ENCODE measurements at places on chromosomes 2 and 18.
A peak's percentile ranks its signal among the peaks of the same experiment; 100 is the strongest.

- DNase-seq, result no peak
These were observed 46.8 kb upstream of the TTC21B start for GRCh38 chr2:166000401-166000800.

DNA sequence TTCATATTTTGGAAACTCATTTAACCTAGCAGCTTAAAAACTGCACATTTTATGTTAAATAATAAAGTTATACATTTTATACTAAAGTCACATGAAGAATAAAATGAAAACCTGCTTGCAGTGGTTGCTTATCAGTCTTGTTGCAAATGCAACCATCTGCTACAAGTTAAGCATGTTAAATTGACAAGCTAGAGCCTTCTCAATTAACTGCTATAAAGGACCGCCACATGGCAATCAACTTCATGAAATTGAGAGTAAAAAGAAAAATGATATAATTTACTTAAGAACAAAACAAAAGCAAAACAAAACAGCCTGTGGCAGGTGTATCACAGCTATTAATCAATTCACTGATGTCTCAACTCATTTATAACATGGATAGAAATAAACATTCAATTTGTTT lies 78.7 kb downstream of the RTTN start:
- DNase-seq, result no peak

DNA sequence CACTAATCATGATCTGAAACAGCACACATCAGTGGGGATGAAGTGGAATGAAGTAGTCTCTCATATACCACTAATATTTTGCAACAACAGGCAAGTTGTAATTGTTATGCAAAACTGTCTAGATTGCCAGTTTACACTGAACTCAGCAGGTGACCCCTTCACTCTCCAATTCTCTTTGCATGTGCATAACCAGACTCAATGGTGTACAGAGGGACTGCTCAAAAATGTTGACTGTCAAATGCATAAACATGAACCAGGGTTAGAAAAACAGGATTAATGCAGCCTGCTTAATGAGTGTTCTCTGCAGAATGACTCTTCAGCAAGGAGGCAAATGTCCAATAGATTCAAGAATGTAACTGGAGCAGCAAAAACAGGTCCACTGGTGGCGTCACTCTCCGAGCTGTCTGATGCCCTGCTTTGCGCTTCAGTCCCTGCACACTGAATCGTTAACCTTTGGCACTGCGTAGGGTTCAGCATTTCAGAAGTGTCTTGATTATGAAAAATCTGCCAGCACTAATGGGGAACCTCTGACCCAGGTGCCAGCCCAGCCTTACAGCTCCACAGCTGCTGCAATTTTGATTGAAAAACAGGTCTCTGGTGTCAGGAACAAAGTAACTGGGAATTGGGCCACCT lies 209.3 kb downstream of the TDRD15 start:
- DNase-seq, result no peak

DNA sequence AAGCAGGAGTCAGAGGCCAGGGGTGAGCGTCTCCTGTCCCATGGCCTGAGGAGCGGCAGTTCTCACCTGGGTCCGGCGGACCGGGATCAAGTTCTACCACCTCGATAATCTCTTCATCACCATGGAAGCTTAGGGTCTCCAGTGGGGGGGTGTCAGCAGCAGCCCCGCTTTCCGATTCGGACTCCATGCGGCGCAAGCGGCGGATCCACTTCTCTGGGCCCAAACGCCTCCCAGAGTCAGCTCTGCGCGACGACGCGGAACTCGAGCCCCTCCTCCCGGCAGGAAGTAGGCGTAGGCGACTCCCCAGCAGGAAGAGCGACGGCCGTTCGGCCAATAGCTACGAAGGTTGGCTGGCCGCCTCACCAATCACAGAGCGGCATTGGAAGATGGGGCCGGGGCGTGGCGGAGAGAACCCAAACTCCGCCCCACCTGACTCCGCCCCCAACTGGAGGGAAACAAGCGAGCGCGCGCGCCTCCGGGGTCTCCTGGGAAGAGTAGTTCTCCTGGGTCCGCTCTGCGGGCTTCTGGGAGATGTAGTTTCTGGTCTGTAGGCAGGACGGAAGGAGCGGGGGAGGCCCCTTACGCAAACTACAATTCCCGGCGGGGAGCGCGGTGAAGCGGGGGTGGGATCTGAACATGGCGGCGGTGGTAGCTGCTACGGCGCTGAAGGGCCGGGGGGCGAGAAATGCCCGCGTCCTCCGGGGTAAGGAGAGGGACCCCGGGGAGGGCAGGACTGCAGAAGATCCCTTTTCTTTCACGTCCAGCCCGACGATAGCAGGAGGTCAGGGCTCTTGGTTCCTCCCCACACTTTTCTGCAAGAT lies at the start of the genes AAMP and PNKD:
AAMP (minus strand) TSS at position 238 of the 821 bp plus-strand sequence; CDS start at position 187, 51 bp downstream.
PNKD (plus strand) TSS at position 620 of the 821 bp plus-strand sequence; CDS start at position 637, 17 bp downstream.
- peak; percentile 100 for DNase-seq

DNA sequence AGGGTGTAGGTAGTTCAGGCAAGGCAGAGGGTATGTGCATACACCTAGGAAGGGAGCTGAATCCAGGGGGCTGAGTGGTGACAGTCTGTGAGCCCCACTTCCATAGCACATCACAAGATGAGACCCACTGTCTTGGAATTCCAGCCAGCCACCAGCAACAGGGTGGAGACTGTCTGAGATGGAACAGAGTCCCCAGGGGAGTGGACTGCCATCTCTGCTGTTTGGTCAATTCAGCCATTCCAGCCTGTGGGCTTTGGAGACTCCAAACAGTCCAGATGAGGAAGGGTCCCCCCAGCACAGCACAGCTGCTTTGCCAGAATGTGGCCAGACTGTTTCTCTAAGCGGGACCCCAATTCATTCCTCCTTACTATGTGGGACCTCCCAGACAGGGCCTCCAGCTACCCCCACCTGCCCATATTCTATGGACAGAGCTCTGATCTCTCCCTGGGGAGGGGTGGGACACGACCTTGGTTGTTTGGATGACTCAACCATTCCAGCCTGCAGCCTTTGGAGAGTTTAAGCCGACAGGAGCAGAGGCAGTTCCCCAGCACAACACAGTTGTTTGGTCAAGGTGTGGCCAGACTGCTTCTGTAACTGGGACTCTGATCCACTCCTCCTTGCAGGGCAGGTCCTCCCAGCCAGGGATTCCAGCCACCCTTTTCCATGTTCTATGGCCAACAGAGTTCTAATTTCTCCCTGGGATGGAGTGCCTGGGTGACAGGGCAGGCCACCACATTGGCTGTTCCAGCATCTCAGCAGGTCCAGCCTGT lies 178.0 kb downstream of the RND3 start:
- no peak for DNase-seq

DNA sequence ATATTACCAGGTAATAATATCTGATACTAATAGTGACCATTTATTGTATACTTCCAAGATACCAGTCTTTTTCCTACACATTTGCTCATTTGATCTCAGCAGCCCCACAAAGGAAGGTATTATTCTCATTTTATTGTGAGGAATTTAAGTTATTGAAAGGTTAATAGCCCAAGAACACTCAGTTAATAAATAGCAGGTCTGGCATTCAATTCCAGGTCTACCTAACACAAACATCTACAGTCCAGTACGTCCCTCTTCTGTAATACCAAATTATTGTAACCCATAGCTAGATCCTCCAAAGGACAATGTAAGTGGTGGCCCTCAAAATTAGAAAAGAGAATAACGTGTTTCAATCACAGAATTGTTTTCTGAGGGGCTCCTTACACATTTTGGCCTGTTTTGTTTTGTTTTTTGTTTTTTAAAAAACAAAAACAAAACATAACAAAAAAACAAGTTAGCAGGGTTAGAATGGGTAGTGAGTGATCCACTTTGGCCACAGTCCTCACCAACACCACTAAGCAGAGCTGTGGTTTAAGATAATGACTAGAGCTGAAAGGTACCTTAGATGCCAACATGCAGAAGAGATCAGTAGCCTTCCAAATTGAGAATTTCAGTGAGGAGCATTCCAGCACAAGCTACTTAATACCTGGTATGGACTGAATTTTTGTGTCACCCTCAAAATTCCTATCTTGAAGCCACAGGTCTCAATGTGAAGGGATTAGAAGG lies 137.5 kb downstream of the DYM start:
- DNase-seq, result peak; percentile 16

- no peak for DNase-seq
These were observed 1274.5 kb upstream of the TMEFF2 start for GRCh38 chr2:193469251-193469650.

DNA sequence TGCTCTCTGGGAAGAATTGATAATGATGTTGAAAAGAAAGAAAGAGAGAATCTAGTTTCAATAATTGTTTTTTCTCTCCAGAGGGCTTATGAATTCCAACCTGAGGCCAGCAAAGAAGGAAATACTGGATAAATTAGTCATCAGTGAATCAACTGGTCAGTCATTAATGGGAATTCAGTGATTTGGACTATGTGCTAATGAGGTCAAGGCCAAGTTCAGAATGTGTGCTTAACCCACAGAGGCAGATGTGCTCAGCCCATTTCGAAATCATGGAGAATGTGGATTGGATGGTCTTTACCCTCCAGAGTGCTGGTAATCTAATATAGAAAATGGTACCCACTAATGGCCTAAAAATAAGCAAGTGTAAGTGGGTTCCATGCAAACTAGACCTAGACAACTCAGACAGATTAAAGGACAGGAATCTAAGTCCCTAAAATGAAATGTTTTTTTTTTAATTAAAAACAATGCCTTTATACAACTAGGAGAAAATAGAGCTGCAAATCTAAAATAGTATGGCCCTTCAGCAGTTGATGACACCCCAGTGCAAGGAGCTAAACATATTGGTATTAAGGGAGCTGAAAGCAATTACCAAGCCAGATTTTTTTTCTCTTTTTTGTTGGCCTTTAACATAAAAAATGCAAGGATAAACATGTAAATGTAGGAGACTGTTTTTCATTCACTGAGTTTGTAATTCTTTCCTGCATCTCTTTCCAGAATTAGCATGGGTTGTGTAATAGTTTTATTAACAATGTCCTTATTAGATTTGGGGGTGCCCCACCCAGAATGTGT lies 296.9 kb downstream of the SATB2 start:
- DNase-seq, result no peak

DNA sequence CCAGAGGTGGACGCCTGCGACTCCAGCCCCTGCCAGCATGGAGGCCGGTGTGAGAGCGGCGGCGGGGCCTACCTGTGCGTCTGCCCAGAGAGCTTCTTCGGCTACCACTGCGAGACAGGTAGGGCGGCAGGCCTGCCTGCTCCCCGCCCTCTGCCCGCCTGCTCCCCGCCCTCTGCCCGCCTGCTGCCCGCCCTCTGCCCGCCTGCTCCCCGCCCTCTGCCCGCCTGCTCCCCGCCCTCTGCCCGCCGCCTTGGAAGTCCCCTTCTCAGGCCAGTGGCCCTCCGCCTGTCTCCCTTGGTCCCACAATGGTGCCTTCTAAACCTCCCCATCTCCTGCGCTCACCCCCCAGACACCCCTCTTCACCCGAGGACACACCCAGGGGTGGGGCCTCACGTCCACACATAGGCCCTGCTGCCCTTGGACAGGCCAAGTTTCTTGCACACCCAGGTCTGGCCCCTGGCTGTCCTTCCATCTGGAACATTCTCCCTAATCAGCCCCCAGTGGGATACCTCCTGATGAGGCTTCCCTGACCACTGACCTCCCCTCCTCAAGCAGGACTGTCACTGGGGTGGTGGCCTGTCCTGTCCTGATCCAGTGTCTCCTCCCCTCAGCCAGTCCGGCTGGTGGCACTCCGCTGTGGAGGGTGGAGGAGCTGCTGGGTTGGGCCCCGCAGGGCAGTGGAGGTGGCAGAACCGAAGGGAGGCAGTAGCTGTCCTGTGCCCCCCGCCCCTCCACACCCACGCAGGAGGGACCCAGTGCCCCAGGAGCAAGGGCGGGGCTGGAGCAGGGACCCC lies 37.9 kb downstream of the MTERF4 start:
- no peak for DNase-seq

GRCh38 chr2:186477790-186478189 lies 8.3 kb upstream of the ZC3H15 start:
- no peak for DNase-seq

GRCh38 chr2:173942861-173943523 lies 22.2 kb downstream of the SP3 start:
- DNase-seq, result no peak

DNA sequence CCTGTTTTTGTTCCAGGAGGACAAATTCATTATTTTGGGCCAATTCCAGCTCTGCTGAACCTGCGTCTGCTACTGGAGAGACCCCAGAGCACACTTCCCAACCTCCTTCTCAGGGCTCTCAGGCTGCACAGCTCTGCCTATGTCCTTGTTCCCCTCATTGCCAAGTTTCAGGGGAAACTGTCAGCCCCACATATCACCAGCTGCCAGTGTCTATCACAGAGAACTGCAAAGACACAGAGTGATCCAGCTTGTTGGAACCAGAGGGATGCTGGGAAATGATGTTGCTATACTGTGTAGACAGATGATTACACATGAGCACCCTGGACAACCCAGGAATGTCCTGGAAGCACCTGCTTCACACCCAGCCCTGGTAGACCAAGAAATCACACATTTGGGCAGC lies 67.4 kb upstream of the TMEM247 start:
- DNase-seq, result no peak

Data from left renal cortex interstitium (tissue), 4 donors.